ENCODE measurements at places on chromosomes 2 and 18.

DNA sequence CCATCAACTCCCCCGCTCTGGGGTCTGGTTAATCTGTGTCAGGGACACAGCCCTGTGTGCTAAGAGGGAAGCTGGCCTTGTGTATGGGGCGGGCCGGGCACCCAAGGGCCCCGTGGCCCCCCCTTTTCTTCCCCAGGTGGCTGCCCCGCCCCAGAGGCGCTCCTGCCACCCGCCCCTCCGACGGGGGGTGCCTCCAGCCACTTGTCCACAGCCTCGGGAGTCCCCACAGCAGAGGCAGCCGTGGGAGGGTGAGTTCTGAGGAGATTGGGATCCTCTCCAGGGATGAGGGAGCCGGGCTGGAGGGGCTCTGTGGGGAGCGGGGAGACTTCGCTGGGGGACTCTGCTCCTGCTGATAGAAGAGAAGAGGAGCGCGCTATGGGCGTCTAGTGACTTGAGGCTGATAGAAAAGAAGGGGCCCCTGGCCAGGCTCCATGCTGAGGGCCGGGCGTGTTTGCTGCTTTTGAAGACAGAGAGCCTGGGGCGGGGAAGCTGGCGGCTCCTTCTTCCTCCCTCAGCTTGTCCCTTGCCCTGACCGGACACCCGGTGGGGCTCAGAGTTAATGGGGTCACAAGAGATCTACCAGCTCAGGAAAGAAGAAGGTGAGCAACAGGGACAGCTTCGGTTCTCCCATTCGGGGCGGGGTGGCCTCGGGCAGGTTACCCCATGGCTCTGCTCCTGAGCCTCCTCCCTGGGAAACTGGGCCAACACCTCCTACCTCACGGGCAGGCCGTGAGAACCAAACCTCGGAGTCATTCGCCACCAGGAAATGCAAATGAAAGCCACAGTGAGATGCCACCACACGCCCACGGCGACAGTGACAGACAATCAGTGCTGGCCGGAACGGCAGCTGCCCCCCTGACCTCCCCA lies 89.4 kb upstream of the TAF1B start:
- DNase-seq: peak; percentile 51

GRCh38 chr2:15732341-15733077 lies 140.8 kb downstream of the DDX1 start:
- DNase-seq: no peak

DNA sequence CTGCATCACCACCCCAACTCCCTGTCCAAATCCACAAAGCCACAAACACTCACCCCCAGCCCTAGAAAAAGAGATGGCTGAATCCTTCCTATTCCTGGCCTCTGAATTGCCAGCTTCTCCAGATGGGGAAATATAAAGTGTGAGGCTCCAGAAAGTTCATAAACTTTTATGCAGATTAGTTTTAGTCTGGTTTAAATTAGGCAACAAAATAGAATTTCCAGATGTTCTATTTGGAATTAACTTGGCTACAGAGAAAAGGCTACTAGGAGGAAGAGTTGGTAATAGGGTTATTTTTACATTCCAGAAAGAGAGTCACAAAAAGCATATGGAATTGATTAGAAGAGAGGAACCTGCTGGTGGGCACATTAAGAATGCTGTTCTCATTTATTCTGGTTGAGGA lies 56.0 kb downstream of the EN1 start:
- DNase-seq: no peak

DNA sequence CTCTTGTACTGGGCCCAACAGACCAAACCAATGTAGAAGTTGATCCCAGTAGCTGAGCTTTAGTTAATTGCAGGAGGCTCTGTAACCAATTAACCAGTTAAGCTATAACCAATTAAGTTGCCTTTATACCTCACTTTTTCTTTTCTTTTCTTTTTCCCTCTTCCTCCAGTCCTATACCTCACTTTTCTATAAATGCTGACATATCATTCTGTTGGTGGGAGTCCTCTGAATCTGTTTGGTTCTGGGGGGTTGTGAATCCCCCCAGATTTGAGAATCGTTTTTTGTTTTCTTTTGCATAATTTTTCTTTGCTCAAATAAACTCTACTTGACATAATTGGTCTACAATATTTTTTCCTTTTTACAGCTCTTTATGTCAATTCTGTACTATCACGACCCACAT lies 38.1 kb upstream of the ACMSD start:
- DNase-seq: no peak

- no peak for DNase-seq
Observed at GRCh38 chr2:30373881-30374302, 73.2 kb upstream of the LCLAT1 start.

- DNase-seq: no peak
Observed at GRCh38 chr2:238162846-238163441, 4.2 kb downstream of the ERFE start.

- no peak for DNase-seq
Observed at GRCh38 chr2:201761101-201761500, 19.6 kb downstream of the ALS2 start.

GRCh38 chr18:2662990-2663389 lies 7.5 kb downstream of the SMCHD1 start:
- no peak for DNase-seq

DNA sequence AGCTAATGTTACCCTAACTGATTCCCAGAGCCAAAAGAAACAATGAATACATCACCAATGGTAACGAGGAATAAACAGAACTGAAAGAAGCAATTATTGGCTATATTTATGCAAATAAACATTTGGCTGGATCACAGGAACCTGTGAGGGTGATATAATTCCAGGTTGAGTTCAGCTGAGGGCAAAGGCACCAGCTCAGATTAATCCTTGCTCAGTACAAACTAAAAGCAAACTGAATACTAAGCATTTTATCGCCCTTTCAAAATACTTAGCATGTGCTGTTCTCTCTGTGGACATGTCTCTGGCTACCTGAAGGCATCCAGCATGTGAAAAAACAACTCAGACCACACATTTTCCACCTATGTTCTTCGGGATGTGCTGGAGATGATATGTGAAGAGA lies 791.7 kb downstream of the METTL4 start:
- DNase-seq: no peak

- DNase-seq: no peak
Observed at GRCh38 chr2:196328088-196328680, 156.8 kb upstream of the STK17B start.

DNA sequence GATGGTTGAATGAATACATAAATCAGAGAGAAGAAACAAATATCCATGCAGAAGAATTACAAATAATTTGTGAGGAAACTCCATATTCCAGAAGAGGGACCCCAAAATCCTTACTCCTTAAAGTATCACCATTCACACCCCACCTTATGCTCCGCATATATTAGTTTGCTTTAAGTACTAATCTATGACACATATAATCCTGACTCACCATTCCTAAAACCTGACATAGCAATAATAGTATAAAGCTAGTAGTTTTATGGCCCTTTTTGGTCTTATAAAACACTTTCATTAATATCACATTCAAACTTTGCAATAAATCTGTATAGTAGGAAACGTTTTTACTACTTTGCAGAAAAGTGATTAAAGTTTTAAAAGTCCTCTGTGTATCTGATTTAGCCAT lies 719.0 kb upstream of the SLC39A10 start:
- no peak for DNase-seq

DNA sequence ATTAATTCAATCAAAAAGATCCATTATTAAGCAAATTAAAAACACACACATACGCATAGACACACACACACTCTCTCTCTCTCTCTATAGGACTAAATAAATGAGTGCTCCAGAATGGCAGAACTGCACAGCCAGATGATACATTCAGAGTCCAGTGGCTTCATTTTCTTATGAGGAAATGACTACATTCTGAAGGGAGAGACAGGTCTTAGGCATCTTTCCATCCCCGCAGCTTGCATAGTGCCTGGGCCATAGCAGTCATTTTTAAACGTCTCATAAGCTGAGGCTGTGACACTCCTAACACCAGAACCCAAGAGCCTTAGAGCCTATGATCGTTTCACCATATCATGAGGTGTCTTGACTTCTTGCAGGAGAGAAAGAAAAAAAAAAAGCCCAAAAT lies 31.1 kb downstream of the FEZ2 start:
- no peak for DNase-seq

DNA sequence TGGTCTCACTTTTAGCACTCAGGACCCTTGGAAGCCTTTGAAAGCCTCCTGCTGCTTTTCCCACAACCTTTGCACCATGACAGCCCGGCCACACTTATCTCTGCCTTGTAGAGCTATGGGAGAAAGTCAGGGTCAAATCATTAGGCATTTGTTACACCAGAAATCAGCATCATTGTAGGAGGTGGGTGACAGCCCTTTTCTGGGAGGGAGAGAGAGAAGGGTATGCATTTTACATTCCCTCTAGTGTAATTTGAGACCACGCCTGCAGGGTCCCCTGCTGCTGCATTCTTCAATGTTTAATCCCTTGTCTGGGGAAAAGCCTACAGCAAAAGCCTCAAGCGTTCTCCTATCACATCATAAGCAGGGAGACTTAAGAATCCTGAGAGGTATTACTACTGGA lies 766.8 kb upstream of the FAM98A start:
- DNase-seq: no peak

DNA sequence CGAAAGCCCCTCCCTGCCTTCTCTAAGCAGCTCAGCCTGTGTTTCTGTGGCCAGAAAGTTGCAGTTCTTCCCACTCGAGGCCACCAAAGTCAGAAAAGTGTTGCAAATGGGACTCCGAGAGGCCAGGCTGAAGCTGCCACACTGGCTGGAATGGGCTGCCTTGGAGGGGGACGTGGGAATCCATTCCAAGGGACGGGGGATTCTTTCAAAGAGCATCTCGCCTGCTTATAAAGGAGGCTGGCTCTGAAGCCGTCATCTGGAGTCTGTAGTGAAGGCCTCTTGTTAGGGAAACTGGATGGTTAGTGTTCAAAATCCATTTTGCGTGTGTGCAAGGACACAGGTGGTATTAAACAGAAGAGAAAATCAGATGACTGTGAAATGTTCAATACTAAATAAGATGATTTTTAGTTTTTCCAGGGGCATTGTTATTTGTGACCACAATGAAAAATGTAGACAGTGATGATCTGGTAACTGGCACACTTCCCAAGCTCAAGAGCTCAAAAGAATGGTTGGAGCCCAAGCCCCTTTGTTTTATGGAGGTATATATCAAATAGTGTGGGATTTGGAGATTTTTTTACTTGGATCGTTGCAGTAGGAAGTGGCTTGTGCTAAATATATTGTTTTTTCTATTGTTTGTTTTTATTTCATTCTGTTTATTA lies 782 bp downstream of the FAM228B start:
- DNase-seq: no peak

DNA sequence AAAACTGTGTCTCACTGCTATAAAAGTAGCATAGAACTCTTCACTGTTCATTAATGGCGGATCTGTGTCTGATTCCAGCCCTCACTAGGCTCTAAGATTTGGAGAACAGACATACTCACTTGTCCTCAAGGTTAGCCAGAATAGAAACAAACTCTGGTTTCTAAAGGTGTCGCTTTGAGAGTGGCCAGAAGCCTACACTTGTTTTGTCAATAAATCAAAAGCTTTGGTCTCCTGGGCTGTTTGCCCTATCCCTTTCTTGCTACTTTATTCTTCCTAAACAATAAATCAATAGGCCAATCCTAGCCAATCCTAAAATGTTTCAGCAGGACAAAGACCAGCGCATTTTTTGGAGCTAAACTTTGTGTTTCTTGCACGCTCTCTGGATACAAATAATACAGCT lies 1064.6 kb upstream of the CHAC2 start:
- no peak for DNase-seq

DNA sequence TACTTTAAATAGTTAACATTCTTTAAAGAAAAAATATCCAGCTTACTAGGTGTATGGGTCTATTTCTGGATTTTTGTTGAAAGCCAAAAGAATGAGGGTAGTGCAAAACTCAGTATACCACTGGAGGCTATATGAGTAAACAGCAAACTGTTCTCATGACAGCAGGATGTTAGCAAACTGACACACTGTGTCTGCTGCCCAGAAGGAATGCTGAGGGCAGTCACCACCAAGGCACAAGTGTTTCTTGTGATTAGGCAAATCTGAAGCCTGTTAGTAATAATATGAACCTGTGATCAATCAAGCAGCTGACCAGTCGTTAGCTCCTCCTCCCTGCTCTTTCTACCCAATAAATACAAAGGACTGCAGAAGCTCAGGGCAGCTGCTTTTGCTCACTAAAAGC lies 50.5 kb upstream of the SULT1C3 start:
- DNase-seq: no peak

DNA sequence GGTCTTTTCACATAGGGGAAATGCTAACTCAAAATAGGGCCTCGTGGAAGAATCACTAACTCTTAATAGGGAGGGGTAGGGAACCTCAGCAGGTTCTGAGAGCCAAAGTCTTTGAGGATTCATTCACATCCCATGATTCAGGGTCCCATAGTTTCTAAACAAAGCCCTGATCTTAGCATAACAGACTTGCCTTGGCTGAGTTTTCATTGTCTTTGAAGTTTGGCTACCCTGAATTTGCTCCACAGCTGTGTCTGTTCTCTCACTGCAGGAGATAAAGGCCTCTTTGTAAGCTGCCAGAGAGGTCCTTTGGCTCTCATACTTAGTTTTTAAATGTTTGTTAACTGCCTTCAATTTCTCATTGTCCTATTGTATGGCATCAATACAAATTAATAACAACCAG lies 54.5 kb downstream of the ZDBF2 start:
- DNase-seq: no peak

GRCh38 chr2:170375192-170375591 lies 197.2 kb downstream of the MYO3B start:
- no peak for DNase-seq
